Hypothalamus (tissue), 51 donors: ENCODE measurements at places on chromosomes 6 and 20.

DNA sequence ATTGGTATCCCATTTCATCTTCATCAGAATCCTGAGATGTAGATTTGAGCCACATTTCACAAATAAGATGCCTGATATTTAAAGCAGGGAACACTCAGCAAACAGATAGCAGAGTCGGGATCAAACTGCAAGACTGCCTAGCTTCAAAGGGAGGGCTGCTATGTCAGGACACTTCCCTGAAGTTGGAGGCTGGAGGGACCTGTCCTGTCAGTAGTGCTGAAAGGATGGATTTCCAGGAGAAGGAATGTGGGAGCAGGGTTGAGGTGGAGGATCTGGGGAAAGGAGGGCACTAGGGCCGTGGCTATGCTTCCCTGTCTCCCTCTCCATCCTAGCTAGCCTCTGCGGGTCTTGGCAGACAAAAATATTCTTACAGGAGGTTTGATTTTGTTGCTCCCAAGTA, 32.2 kb downstream of the COX4I2 start:
- DNase-seq, result no peak

- no peak for DNase-seq
Observed at GRCh38 chr6:2111162-2111677, 134.2 kb downstream of the GMDS start.

DNA sequence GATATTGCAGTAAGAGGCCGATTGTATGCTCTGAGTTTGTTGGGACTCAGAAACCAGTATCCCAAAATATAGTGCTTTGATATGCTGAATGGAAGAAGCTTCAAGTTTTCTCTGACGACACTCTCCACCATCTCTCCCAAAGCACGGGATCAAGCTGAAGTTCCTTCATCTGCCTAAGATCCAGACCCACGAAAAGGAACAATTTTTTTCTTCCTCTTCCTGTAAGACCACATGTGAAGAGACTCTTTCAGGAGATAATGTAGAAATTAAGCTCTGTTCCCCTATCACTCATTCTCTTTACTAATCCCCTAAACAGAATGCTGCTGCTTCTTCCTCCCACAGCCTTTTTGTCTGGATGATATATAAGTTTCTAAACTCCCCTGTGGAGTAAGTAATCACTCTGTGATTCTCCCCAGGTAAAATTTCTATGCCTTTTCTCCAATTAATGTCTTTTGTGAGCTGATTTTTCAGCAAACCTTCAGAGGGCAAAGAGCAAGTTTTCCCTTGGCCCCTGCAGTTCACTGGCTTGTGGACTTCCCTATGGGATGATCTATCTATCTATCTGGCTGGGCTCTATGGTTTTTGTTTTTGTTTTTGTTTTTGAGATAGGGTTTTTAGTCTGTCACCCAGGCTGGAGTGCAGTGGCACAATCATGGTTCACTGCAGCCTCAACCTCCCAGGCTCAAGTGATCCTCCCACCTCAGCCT, 13.5 kb upstream of the PNRC1 start:
- no peak for DNase-seq

- DNase-seq, result no peak
Observed at GRCh38 chr6:145155411-145155810, 579.9 kb downstream of the EPM2A start.

DNA sequence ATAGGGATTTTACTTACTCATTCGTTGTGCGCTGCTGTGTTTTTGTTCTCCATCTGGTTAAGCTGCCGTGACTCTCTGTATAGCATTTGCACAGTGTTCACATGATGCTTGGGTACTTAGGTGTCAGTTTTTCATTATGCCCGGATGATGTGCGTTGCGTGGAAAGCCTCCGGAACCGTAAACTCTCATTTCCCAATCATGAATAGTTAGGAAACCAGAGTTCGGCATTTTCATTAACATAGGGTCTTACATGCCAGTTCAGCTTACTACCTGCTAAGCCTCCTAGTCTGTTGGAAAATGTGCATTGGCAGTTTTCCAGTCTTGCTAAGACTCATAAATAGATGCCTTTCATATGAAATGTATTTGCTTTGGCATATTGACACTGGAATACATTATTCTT, 483.4 kb upstream of the FLRT3 start:
- no peak for DNase-seq
